Cerebellar nuclear complex (tissue), 1 donor: ENCODE measurements at places on chromosomes 4 and X.

GRCh38 chr4:94491322-94491721, 39.6 kb downstream of the PDLIM5 start:
- DNase-seq = no peak

- DNase-seq = no peak
Measured at GRCh38 chr4:2400841-2401609, 17.4 kb downstream of the ZFYVE28 start.

DNA sequence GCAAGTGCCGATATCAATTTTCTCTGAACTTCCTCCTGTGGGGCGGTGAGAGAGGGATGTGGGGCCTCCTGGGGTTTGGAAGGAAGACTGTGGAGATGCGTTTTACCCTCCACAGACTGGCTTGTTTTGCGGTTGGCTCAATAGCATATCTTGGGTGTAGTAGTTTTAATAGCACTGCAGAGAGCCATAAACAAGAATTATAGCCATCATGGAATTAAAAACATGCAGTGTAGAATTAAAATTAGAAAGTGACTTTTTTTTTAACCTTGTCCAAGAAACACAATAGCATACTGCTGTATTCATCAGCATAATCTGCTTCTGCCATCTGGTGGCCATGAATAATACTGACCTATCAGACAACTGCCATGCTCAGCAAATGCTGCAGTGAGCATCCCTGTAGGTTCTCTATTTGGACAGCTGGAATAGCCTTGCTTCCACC, 47.3 kb upstream of the SCML1 start:
- DNase-seq = no peak

GRCh38 chr4:36285784-36286480, 4.5 kb downstream of the DTHD1 start:
- no peak for DNase-seq

DNA sequence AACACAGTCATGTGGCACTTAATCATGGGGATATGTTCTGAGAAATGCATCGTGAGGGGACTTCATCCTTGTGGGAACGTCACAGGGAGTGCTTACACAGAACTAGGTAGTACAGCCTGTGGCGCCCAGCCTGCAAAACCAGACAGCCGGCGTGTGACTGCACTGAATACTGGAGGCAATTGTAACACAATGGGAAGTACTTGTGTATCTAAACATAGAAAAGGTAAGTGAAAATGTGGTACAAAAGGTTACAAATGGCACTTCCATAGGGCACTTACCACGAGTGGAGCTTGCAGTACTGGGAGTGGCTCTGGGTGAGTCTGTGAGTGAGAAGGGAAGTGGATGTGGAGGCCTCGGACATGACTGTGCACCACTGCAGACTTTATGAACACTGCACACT, 5.2 kb downstream of the TLR3 start:
- DNase-seq = no peak

DNA sequence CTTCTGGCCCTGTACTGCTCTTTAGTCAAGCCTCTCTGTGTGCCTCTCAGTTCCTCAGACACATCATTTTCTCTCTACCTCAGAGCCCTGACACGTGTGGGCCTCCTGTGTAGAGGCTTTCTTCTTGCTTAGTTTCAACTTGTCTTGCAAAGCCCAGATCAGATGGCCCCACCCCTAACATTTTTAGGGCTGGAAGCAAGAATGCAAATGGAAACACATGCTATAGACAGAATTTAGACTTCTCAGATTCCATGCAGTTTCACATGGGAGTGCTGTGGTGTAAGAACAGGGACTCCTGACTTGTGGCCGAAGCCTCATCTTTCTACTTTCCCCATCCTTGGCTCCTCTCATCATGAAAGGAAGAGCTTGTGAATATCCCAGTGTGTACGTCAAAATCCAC, 350.7 kb downstream of the DCHS2 start:
- DNase-seq = no peak

DNA sequence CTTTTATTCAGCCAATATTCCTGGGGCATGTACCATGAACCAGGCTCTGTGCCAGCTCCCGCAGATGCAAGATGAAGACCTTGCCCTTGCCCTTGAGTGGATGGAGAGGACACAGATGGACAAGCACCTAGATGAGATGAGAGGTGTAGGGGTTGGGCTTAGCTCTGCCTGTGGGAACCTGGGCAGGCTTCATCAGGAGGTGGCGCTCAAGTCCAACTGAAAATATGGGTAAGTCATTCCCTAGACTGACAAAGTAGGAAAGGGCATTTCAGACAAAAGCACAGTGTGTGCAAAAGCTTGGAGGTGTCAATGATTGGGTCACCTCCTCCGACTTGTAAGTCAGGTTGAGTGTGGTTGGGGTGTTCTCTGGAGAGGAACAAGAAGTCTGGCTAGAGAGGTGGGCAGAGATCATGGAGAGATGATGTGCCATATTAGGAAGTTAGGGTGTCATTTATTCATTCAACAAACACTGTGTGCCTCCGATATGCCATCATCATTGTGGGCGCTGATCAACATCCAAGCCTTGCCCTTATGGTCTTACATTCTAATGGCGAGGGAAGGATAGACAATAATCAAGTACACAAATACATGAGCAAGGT, 64.6 kb downstream of the ANAPC4 start:
- peak; percentile 57 for DNase-seq

- DNase-seq = no peak
Measured at GRCh38 chr4:174467107-174467506, 55.2 kb downstream of the HPGD start.

GRCh38 chr4:165308166-165308565, 19.3 kb upstream of the MSMO1 start:
- no peak for DNase-seq
